ENCODE measurements at places on chromosomes 11 and 22.

DNA sequence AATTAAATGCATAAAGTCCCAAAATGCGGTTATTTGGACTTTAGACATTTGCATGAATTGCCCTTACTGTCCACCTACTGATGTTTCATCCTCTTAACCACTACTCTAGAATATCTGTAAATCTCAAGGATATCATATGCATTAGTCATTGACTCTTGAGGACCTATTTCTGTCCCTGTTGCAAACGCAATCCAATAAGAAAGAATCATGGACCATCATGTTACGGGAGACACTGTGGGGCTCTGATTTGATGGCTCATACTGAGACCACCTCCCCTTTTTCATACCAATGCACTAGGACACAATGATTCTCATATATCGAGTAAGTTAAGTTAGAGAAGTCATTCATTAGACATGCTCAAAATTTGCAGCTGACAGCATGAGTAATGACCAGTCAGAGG, 14.4 kb downstream of the POU2AF2 start:
- DNase-seq, result no peak

DNA sequence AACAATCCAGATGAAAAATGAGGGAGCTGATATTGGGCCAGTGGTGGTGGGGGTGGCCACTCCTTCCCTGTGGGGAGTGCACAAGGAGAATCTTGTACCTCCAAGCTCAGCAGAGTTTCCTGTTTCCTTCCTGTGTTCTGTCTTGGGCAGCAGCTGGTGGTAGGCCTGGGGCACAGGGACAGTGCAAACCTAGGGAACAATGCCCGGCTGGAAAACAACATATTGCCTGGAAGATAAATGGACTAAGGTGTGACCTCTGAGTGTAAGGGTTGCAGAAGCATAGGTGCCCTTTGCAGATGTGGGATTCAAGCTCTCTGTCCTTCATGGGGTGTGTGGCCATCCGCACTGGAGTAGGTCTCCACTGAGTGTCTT, 5.8 kb upstream of the JAM3 start:
- DNase-seq, result no peak

DNA sequence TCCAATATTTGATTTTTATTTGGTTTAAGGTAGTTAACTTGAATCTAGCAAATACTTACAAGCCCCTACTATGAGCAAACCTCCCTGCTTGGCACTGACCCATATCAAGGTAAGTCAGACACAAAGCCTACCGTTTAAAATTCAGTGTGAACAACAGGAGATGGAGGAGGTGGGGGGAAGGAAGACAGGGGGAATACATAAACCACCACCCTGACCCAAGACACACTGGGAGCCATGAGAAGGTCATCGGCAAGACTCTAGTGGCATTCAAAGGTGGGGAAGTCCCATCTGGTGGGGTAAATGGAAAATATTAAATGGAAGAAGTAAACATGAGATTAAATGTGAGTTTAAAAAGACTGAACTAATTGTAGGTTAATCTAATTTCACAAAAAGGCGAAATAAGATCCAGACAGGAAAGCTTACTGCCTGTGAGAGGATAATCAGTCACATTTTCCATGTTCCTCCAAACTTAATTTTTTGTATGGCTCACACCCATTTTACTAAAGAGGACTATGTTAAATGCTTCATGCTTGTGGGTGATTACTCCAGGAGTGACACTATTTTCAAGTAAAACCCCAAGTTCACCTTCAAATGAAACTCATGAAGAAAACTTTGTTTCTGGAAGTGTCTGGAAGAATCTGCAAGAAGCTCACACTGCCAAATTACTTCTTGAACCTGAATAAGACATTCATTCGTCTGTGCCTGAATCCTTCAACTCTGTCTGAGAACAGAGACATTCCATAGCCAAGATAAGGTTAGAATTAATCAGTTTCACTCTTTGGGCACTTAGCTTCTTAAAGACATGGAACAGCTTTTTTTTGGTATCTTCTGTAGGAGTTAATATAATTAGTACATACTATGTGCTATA, 51.7 kb downstream of the PITPNB start:
- no peak for DNase-seq

GRCh38 chr11:47946682-47947559, 33.4 kb upstream of the PTPRJ start:
- DNase-seq, result no peak

DNA sequence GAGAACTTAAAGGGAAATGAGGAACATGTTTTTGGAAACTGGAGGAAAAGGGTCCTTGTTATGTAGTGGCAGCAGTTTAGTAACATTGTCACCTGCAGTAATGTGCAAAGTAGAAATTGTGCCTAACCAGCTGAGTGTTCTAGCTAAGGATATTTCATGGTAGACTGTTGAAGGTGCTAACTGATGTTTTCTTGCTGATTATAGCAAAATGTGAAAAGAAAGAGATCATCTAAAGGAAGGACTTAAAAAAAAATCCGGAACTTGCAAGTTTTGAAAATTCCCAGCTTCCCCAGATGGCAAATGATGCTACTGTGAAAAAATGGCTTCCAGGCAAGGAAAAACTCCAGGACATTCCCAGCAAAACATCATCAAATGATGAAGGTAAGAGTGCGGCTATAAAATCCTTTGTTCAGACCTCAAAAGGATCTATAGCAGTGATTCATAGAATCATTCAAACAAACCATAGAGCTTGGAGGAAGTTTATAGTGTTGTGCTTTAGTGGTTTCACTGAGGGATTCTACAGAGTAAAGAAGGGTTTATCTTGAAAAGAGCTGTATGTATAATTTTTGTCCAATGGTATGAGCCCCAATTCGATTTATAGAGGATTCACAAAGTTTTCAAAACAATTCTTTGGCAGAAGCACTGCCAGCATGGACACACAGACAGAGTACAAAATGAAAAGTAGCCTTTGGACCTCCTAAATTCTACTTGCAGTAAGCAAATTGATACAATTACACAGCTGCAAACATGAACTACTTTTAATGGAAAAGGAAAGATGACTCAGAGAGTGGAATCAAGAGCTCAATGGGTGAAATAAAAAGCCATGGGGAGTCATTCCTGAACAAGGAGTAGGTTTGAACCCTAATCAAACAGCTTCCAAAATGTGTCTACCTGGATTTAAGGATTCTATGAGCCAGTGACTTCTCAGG, 4.3 kb upstream of the TRIM44 start:
- DNase-seq, result no peak

GRCh38 chr22:32986766-32987040, 71.5 kb downstream of the SYN3 start:
- DNase-seq, result no peak

DNA sequence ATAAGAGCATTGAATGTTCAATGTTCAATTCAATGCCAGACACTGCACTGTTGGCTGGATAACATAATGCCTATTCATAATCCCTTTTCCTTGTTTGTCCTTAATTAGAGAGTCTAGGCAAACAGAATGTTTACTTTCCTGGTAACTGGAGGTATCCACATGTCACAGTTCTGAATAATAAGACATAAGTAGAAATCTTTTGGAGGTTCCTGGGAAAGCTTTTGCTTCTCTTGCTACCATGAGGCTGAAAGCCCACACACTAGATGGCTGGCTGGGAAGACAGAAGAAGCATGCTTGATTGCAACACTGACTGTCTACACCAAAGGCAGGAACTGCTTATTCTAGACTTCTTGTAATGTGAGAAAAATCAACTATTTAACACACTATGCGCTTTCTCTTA, 79.5 kb downstream of the GAB2 start:
- DNase-seq, result no peak

GRCh38 chr11:46649180-46649738, 31.9 kb downstream of the ATG13 start:
- no peak for DNase-seq

- DNase-seq, result no peak
Measured at GRCh38 chr22:49035818-49036457, 791.7 kb downstream of the BRD1 start.

DNA sequence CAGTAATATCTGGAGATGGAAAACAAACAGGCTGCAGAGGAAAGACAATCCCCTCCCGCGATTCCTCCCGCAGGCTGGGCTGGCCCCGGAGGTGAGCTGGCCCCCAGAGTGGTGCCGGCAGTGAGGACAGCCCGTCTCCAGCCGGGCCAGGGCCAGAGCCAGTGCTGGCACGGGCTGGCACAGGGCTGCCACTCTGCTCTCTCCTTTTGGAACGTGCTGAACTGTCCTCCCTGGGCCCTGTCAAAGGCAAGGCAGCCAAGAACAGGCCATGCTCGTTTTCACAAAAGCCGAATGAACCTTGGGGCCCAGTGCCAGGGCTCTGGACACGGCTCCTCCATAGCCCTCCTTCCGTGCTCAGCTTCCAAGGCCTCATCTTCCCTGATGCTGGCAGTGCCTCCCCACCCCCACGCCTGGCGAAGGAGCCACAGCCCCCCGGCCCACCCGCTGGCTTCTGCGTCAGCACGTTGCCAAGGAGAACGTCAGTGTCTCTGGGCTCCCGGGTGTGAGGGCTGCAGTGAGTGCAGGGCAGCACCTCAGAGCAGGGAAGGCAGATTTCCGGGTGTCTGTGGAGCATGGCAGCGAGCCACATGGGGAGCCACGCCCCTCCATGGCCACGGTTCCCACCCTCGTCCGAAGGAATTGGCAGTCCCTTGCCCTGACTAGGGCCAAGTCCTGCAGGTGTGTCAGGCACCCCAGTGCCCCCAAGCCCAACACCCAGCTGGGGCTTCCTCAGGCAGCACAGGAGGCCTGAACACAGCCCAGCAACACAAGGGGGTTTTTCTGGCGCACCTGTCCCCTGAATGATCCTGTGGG, 28.6 kb downstream of the GNAZ start:
- DNase-seq, result no peak

DNA sequence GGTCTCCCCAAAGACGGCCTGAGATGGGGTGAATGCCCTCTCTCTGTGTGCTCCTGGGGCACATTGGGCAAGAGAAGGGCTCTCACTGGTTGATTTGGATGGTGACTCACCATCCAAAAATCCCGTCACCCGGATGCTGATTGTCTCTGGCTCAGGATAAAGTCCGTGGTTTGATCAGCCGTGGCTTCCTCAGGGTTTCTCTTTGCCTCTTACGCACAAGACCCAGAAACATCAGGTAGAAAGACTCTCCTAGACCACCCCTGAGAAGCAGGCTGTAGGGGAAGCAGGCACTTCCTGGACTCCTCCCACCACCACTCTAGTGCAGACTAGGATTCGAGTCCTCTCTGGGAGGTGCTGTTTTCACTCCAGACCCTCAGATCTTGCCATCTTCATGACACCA, 176.1 kb upstream of the NCAM1 start:
- no peak for DNase-seq

- no peak for DNase-seq
Measured at GRCh38 chr11:17603056-17603825, 56.2 kb downstream of the OTOG start.

DNA sequence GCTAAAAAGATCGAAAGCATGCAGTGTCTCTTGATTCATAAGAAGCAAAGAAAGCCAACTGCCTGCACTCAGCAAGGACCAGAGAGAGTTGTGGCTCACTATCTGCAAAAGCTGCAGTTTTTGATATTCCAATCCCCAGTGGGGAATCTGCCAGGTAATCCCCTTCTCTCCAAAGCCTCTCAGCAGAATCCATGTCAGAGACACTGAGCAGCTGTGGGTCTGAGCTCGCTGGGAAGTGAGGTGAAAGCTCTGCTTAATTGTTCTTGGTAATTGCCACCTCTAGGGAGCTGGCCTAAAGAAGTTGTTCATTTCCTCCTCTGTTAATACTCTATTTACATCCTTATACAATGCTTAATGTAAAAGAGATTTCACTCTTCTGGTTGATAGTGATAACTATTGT, 261.3 kb upstream of the LRRC4C start:
- DNase-seq, result no peak
